Epithelial cell of esophagus (primary cell): ENCODE measurements at places on chromosomes 12 and 14.

DNA sequence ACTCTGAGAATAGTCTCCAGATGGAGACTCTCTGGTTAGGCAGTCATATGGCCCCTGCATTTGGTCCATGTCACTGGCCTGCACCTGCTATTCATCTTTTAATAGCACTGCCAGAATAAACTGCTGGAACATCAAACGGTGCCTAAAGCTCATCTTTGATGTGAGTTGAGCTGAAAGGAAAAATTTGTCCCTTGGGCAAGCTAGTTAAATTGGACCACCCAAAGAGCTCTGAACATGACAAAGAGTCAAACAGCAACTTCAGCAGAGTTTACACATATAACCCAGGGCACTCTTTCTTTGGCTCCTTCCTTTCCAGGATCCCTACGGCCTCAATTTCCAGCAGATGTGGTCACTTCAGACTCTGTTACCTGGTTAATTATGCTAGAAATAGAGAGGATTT, 269.9 kb downstream of the RPL10L start:
- DNase-seq, result no peak

- DNase-seq, result no peak
These were observed 35.7 kb downstream of the HNRNPC start for GRCh38 chr14:21233457-21234076.

GRCh38 chr14:101735453-101735852, 26.1 kb upstream of the PPP2R5C start:
- DNase-seq, result no peak

DNA sequence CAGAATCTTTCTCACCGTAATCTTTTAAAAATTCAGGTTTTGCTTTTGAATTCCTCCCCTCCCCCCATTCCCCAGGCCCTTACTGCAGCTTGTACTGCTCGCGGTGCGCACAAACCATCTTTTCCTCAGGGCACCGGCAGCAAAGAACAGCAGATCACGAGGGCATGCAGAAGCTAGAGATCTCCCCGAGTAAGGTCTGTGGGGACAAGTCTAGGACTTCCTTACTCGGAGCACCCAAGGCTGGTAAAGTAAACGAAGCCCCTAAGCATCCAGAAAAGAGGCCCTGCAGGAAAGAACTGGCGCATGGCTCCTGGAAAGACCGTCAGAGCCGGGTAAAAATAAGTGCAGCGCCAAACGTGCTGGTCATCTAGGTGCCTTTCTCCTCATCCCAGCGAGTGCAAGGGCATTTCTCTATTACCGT, 727 bp downstream of the LDHB start:
- DNase-seq, result peak; percentile 41

GRCh38 chr14:96135285-96135684, 69.4 kb upstream of the BDKRB2 start:
- DNase-seq, result no peak
